ENCODE measurements at places on chromosomes 7 and 10.

DNA sequence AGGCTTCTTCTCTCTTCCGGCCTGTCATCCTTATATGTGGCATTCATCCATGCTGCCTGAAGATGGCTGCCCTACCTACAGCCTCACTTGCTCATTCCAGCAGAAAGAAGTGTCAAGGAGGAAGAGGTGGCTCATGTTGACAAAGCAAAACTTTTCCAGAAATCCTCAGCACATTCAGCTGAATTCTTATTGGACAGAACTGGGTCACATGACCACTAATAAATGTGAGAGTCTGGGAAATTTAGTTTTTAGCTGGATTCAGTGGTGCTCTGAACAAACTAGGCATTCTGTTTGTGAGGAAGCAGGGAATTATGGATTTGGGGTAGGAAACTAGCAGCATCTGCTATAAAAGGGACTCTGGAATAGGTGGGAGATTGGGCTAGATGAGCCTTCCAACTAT lies 58.6 kb downstream of the CHN2 start:
- no peak for DNase-seq

- no peak for DNase-seq
These were observed 61.2 kb downstream of the KLF6 start for GRCh38 chr10:3723766-3724165.

GRCh38 chr10:12050528-12050927 lies 7.9 kb upstream of the UPF2 start:
- no peak for DNase-seq

- DNase-seq: peak; percentile 95
These were observed 254.7 kb upstream of the NFE2L3 start for GRCh38 chr7:25897261-25897782.

DNA sequence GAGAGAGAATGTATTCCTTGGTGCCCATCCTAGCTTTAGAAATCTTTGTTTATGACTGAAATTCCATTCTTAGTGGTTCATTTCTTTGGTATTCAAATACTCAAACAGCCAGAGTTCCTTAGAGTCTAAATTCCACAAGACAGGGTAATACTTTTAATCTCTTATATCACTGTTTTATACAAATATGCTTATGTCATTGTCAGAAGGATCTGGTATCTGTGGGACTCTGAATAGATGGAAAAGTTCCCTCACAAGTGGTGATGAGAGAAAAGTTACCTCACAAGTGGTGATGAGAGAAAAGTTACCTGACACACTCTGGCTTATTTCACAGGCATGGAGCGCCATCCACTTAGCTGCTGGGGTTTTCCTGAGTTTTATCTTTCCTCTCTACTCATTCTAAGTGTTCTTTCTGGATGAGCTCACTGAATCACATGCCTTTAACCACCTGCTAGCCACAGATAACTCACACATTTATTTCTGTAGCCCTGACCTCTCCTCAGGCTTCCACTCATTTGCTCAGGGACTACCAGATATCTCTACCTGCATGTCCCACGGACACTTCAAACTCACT lies 784.0 kb downstream of the SUGCT start:
- DNase-seq: no peak
